H9 (cell line): ENCODE measurements at places on chromosomes 12 and 14. TPM values are rescaled to one million over a fixed set of nuclear protein-coding genes. Genes with fewer than 3 reads are reported as not detected.

GRCh38 chr12:130147875-130148596 lies 14.2 kb upstream of the FZD10 start:
- no peak for DNase-seq

GRCh38 chr14:90297876-90298629 lies 33.7 kb downstream of the NRDE2 start:
- DNase-seq, result no peak

- no peak for DNase-seq
These were observed 56.8 kb downstream of the MOK start for GRCh38 chr14:102248121-102248520.

TIMM9 gene
- total RNA-seq, result 51.4 and 52.3 TPM in 2 replicates

TSFM gene
- 50.2 and 53.3 TPM in 2 replicates for total RNA-seq
